NCI-H748 treated with DMSO at 0.1 percent for 48 hours (cell line): ENCODE measurements at places on chromosomes 5 and 9.

GRCh38 chr5:143080982-143081381 lies 310.8 kb downstream of the ARHGAP26 start:
- no peak for DNase-seq

GRCh38 chr5:96333391-96333790 lies 99.7 kb downstream of the PCSK1 start:
- DNase-seq, result no peak

DNA sequence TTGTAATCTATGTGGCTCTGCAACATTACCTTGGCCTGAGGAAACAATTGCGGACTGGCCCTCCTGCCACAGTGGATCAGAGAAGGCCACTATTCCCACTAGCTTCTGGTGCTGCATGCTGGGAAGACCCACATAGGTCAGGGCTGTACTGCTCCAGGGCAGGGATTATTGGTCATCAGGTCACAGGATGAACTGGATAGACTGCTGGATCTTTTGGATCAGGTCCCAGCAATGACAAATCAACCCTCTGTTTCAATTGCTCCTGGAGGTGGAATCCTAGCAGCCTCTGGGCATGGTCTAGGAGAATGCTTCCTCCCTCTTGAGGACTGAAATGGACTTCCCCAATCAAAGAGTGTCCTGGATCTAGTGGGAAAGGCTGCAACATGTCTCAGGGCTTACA lies 66.7 kb upstream of the PHF24 start:
- no peak for DNase-seq

DNA sequence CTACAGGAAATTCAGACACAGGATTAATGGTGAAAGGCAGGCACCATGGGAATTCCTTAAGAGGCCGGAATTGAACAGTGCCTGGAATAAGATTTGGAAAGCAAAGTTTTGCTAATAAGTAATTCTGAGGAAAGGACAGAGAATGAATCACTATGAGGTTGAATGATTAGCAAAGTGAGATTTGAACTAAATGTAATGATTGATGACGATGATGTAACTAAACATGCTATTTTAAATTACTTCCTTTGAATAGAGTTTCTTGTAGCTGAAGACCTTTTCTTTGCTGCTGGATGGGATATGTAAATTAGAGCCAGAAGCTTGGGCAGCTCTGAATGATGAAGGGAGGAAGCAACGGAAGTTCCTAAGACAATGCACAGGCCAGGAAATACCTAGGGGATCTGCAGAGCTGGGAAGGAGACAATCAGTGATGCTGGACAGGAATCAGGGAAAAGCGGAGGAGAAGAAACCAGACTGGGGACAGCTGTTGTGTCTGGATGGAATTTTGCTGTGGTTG lies 482.0 kb downstream of the PSAT1 start:
- DNase-seq, result no peak

- no peak for DNase-seq
Observed at GRCh38 chr5:10455277-10455670, 13.6 kb downstream of the ROPN1L start.

DNA sequence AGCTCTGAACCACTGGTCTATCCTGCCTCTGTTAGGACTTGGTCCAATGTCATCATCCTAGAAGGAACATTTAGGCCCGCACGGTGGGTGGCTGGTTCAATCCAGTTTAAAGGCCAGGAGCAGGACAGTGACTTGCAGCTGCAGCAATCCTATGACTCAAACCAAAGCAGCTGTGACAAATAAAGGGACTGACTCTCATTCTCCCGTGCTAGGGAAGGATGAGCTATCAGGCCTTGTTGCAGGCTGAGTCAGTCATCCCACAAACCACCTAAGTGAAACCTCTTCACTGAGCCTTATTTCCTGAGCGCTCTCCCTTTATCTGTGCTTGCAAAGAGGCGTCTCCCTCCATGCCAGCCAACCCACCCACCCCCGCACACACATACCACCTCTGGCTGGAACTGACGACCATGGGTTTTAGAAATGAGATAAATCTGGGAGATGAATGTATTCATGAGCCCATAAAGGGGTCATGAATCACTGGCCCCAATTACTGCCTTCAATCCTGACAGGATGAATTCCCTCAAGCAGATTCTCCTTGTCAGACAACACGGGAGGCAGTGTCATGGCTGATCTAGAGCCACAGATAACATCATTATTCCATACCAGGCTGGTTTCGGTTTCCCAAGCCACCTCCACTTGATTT lies 93.4 kb downstream of the KCNIP1 start:
- DNase-seq, result no peak

GRCh38 chr9:4548811-4549725 lies 58.8 kb downstream of the SLC1A1 start:
- no peak for DNase-seq

DNA sequence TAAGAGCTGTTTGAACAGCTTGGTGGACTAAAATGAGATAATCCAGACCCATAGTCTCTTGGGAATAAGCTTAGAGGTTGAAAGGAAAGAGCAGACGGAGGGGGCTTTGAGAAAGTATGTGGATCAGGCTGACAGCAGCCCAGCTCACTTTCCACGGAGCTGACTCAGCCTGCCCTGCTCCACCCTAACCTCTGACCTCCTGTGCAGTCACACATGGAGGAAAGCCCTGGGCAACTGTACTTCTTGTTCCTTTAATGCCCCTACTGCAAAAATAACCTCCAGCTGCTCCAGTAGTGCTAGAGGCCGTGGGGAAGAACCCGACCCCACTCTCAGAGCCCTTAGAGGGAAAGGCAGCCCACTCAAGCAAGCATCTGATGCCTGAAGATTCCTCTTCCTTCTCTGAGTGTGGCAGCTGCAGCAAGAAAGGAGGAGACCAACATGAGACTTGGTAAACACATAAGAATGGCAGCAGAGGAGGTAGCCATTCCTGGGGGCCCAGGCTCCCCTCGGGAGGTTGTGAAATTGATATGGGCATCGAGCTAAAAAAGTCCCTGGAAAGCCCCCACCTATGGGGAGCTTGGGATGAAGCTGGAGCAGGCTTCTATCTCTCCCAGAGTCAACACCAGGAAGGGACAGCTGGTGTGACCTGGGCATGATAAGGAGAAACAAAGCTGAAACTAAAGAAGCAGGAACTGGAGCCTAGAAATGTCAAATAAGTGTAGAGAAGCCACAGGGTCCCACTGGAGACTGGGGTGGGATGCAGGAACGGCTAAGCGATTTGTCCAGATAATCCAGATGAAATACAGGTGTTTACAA lies 204.3 kb downstream of the PIK3R1 start:
- no peak for DNase-seq

- DNase-seq, result no peak
Observed at GRCh38 chr9:133669182-133669801, 33.1 kb downstream of the DBH start.

- DNase-seq, result no peak
Observed at GRCh38 chr5:52727576-52727975, 60.1 kb upstream of the ITGA1 start.

DNA sequence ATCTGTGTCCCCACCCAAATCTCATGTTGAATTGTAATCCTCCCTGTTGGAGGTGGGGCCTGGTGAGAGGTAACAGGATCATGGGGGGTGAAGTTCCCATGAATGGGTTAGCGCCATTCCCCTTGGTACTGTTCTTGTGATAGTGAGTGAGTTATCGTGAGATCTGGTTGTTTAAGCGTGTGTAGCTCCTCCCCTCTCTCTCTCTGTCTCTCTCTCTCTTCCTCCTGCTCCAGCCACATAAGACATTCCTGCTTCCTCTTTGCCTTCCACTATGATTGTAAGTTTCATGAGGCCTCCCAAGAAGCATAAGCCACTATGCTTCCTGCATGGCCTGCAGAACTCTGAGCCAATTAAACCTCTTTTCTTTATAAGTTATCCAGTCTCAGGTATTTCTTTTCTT lies 28.8 kb downstream of the C5orf15 start:
- no peak for DNase-seq

DNA sequence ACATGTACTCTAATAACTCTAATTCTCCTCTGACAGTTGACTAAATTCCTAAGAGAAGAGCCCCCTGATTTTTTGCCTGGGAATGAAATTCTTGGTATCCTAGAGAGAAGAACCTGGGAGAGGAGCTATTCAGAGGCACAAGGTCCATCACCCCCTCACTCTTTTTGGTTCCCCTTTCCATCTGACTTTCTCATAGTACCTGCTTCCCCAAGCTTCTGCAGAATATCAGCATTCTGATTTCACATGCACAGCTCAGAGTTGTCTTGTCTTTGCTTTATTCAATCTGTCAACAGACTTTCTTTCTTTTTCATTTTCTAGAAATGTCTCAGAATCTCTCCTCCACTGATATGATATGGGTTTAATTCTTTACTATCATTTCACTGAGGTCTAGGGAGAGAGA lies 141.5 kb upstream of the FBXL17 start:
- no peak for DNase-seq

DNA sequence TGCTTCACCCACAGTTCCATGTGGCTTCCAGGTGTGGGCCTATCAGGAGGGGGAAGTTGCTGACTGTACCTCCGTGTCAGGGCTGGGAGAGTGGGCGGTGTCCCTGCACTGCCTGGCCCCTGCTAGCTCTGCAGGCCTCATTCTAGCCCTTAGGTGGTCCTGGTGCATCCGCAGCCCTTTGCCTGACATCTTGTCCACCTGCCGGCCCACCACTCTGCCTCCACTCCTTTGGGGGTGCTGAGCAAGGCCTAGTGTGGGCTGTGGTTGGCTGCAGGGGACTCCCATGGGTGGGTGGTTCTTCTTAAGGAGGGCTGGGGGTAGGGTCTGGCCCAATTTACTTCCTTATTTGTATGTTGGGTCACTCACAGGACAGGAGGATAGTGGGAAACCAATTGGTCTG lies 66.9 kb downstream of the HSPA4 start:
- no peak for DNase-seq

DNA sequence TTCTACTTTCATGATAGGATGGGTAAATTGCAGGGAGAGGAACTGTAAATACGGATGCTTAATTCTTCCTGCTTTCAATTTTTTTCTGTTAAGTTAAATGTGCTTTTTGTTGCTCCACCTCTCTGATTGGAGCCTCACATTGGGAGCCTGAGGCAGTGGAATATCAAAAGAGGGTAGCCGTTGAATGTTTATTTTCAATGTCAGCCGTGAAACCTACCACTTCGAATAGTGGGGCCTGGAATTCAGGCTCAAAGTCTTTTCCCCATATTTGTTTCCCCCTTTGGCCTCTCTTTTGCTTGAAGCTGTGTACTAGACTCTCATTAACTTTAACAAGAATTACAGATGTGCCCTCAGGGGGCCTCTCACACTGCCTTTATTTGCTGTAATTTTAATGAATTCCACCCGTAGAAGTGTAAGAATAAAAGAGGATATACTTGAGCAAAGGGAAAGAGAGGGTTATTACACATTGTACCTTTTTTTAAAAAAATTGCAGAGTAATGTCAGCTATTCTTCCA lies 29.0 kb downstream of the PSAT1 start:
- DNase-seq, result no peak

- DNase-seq, result no peak
Observed at GRCh38 chr5:117681431-117682254, 1107.0 kb upstream of the SEMA6A start.

DNA sequence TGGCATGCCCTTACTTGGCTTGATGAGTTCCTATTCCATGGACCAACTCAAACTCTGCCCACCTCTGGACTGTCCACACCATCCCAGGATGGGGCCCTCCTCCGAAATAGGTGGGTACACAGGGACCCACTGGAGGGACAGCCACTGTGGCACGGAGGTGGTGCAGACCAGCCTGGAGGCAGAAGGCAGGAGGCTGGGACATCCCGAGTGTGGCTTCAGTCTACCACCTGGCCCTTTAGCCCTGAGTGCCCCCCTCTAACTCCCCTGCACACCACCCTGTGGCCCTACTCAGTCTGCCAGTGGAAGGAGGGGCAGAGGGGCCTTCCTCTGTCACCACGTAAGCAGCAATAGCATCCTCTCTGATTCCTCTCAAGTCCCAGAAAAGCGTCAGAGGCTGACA lies 3.7 kb downstream of the IL3 start:
- no peak for DNase-seq

- DNase-seq, result no peak
Observed at GRCh38 chr5:178808886-178809285, 50.9 kb upstream of the ZNF354B start.

DNA sequence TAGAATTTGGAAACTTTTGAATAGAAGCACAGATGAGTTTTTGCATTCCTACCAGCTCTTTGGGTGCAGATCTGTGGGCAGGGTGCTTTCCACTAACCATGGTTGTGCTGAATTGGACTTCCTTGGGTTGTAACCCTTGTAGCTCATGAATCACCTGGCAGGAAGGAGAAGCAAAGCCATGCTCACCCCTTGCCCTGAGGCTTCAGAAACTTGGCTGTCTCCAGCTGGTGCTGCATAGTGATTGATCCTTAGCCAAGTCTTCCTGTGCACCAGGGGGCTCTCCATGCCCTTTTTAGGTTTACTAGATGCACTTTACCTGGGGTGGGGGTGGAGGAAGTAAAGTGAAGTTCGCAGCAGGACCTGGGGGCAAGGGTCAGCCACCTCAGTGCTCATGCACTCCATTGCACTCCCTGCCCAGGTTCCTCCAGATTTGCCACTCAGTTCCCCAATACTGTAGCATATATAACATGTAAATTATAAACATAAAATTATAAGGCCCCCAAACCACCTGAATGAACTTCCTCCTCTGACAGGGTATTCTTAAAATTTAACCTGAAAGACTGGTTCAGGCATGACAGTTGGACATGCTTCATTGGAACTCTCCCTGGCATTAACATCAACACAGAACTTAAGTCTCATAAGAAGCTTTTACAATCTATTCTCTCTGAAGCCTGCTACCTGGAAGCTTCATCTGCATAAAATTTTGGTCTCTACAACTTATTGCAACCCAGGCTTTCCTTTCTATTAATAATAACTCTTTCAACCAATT lies 25.8 kb upstream of the IFNA14 start:
- DNase-seq, result no peak

GRCh38 chr9:110583237-110583636 lies 3.7 kb upstream of the SVEP1 start:
- peak; percentile 6 for DNase-seq

DNA sequence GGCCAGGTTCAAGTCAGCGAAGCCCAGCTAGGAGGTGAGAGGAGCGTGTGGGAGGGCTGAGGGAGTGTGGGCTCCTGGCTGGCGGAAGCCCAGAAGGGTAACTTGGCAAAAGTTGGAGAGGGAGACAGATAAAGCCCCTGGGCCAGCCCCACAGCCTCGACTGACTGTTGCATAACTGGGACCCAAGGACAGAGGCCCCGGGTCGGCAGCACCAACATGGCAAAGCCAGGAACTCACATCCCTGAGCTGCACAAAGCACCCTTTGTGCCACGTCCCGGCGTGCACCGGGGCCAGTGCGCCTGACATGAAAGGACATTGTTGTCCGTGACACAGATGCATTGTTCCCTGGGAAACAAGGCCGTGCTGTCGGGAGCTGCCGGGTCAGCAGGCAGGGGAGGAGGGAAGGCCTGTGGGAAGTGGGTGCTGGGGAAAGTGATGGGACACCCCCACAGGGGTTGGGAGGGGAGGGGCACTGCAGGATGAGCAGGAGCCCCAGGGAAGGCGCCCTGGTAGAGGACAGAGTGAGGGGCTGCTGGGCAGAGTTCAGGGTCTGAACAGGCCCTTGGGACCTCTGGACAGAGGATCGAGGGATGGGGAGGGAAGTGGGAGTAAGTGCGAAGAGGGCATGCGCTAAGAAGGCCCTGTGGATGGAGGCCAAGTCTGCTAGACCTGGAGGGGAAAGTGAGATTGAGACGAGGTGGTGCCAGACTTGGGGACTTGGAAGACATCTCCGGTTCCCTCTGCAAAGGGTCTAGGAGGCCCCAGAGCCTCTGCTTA lies 13.0 kb upstream of the DPM2 start:
- DNase-seq, result no peak
